ENCODE measurements at places on chromosomes 3 and 15. TPM values are rescaled to one million over a fixed set of nuclear protein-coding genes. Genes with fewer than 3 reads are reported as not detected.

The CFAP20DC gene
- 1.1 TPM for total RNA-seq

The SIN3A gene
- 71.4 TPM for total RNA-seq

The SUSD5 gene
- total RNA-seq, result under 0.01 TPM

The ZIC1 gene
- not detected for total RNA-seq

The PLA2G4E gene
- not detected for total RNA-seq

The LEKR1 gene
- 1.1 TPM for total RNA-seq

DNA sequence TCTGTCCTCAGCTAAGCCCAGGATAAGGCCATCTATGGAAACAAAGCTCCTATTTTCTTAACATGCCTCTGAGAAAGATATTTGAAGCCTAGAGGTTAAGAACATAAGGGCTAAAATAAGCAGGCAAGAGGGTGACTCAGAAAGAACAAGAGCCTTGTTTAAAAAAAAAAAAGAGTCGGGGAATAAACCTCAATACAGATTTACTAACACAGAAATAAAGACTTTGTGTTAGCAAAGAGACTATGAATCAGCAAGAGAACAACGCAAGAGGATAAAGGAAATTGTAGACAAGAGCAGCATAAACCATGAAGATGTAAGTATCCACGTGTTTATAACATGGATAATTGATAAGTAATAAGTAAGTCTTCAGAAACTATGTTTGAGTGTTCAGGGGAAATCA is 36.0 kb downstream of the RAB27A start:
- DNase-seq, result no peak

DNA sequence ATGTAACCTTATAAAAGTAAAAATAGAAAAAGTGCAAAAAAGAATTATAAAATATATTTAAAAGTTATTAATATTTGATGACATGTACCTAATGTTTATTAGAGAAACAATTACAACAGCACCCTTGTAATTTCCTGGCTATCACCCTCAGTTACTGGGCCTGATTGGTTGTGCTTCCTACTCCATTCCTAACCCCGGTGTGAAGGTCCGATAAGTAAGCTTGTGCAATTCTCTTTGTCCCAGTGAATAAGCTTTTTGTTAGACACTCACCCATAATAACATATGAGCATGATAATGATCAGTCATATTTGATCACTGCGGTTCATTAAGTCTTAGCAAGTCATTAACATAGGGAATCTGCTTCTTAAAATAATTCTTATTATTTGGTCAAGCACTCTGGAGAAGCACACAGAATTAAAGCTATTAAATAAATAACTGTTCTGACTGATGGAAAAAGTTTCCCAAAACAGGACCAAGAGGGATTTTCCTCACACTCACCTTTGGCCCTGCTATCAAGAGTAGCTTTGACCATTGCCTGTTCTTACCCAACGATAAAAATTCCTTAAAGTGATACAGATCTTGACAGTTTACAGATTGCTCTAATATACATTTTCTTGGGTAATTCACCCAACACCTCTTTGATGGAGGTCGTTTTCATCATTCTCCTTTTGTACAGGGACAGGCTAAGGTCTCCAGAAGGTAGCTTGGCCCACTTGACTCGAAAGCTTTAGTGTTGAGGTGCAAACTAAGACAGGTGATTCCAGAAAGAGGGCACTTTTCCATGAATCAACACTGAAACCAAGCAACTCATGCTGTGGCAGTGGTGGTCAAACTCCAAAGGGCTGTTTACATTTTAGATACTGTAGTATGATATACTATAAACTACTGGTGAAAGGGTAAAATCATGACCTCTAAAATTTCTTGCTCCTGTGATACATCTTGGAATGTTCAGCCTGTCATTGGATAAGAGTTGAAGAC is 543.0 kb upstream of the KCNMB2 start:
- no peak for DNase-seq

- no peak for DNase-seq
These were observed 69.5 kb upstream of the MEF2A start for GRCh38 chr15:99496302-99496629.

DNA sequence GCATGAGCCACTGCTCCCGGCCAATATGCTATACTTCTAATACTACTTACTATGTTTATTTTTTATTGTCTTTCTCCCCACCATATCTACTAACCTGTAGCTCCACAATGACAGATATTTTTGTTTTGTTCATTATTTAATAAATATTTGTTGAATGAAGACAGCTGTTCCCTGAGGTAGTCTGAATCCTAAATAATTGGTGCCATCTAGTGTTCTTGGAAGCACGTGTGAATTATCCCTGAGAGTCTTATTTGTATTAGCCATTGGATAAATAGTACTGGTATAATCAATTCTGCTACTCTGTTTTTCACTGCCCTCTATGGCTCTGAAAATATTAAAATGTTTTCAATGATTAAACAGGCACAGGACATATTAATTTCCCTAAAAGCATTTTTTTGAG is 5.6 kb upstream of the APPL1 start:
- DNase-seq, result no peak

DNA sequence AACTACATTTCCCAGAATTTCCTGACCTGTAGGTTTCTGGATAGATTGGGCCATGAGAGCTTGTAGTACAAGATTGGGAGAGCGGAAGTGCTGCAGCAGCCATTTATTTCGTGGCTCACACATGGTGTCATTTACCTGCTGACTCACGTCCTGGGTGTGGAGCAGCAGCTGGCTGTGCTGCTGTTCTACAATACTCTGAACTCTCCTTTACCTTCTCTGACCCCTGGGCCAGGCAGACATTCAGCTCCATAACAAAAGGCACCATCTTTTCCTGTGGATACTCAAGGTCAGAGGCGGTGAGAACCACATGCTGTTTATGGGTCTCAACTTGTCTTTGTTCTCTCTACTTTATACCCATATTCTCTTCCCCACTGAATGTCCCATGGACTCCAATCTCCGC is 490.2 kb downstream of the IGSF11 start:
- DNase-seq, result no peak

DNA sequence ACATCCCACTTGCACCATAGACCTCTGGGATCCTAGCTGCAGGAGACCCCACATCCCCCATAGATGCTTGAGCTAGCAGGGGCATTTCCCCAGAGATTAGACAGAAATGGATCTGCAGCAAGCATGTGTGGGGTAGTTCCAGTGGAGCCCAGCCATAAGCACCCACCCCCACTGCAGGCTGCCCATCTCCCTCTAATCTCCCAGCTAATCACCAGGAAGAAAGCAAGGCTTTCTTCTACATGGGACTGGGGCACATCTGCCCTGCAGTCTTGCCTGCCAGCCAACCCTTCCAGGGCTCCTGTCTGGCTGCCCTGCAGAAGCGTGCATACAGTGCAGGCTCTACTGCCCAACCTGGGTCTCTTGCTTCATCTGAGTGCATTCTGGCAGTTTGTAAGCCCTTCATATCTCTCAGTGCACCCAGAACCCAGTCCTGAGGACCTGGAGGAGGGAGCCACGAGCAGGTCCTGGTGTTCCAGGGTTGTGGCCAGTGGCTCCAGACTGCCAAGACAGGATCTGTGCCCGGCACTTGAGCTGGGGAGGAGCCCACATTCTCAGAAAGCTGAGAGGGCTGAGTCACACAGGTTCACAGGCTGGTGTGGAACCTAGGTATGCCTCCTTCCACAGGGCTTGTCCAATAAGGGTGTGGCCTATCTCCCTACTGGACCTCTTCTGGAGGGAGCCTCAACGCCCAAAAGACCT is 49.9 kb upstream of the IGSF11 start:
- no peak for DNase-seq

- DNase-seq, result no peak
These were observed 173.0 kb upstream of the MITF start for GRCh38 chr3:69566275-69566674.

- no peak for DNase-seq
These were observed 975.5 kb upstream of the CFAP20DC start for GRCh38 chr3:60025096-60026050.

- DNase-seq, result no peak
These were observed 11.8 kb upstream of the RIOX2 start for GRCh38 chr3:97983933-97984491.

- no peak for DNase-seq
These were observed 48.2 kb downstream of the CYFIP1 start for GRCh38 chr15:22931784-22932536.

GRCh38 chr3:125715651-125716050 is 120.4 kb upstream of the OSBPL11 start:
- DNase-seq, result no peak

GRCh38 chr3:133595341-133595740 is 21.9 kb downstream of the CDV3 start:
- DNase-seq, result no peak

DNA sequence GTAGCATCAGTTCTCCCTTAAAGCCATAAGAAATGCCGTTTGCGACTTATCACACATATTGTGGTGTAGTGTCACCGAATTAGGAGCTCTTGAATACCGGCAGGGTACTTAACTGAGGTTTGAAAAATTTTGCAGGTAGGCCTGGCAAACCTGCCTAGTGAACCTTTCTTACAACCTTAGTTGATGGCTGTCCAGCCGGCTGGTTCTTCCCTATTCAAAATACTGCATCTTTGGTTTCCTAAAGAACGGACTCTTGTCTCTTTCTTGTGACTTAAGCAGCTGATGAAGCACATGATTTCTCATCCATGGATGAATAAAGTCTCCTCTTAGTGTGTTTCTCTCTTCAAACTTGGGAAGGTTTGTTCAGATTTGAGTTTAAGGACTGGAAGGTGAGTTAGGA is 1.5 kb downstream of the RAB7A start:
- no peak for DNase-seq

DNA sequence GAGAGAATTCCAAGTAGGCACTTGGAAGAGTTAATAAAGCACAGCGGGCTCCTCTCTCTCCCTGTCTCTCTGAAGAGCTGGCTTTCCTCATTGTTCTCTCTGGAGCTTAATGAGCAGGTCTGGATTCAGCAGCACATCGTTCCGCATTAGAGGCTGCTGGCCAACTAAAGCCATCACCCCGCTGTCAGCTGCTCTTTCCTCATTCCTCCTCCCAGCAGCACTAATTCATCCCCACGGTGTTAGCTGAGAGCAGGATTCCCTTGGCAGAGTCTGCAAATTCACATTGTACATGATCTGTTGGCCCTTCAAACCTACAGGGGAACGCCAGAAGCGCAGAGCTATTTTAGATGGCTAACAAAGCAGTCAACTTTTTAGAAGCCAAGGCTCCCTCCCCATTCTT is 44.2 kb downstream of the SGO1 start:
- no peak for DNase-seq

- no peak for DNase-seq
These were observed 68.7 kb upstream of the CGNL1 start for GRCh38 chr15:57307527-57308169.

- DNase-seq, result no peak
These were observed 6.9 kb downstream of the CCRL2 start for GRCh38 chr3:46413951-46414350.

- DNase-seq, result no peak
These were observed 15.8 kb upstream of the ARRDC4 start for GRCh38 chr15:97944724-97945123.

DNA sequence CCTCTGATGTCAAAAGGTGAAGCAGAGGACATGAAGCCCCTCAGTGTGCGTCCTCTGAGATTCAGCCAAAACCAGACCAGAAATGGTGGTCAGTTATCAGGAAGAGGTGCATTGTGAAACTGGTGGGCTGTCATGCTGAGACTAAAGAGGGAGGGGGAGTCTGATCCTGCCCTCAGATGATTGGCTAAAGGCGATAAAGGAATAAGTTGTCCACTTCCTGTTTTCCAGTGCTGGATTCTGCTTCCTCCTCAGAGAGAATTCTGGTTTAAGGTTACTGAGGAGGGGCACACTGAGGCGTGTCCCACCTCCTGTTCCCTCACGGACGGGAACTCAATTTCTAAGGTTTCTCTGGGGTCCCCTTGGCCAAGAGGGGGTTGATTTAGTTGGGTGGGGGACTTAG is 97.0 kb upstream of the UBE3A start:
- DNase-seq, result no peak

- peak; percentile 45 for DNase-seq
These were observed 14.2 kb downstream of the IQGAP1 start for GRCh38 chr15:90402223-90402622.

DNA sequence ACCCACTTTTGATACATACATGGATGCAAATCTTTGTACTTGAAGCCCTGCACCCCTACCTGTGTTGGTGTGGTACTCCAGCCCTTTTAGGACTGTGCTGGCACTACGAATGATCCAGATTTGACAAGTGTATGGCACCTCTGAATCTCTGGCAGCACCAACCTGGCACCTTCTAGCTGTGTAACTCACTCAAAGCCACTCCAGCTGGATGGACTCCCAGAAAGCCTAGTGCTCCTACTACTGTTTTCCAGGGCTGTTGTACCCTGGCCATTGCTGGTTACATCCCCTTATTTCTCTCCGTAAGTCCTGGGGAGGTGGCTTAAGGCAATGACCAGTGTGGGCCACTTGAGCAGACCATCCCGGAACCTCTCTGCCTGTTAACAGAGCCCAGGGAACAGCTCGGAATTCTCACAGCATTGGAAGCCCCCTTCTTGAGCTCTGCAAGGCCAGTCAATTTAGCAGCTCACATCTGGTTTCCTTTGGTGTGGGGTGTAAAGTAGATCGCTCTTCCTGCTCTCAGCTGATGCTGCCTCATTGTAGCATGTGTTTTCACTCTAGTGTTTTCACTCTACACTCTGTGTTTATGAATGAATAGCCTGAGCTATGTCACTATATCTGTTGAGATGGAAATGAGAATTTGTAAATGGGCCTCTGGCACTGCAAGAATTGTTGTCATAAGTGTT is 12.2 kb downstream of the CALML4 start:
- DNase-seq, result no peak

- DNase-seq, result no peak
These were observed 17.0 kb downstream of the SLC35G2 start for GRCh38 chr3:136835813-136836510.

GRCh38 chr15:84034578-84035398 is 200.8 kb upstream of the GOLGA6L4 start:
- peak; percentile 11 for DNase-seq

Measured in hematopoietic multipotent progenitor cell (in vitro differentiated cells).